Right renal pelvis (tissue), 4 donors: ENCODE measurements at places on chromosomes 2 and 18. TPM values are rescaled to one million over a fixed set of nuclear protein-coding genes. Genes with fewer than 3 reads are reported as not detected.

ERMN gene
- 0.18 TPM for polyA plus RNA-seq

CTAGE1 gene
- not detected for polyA plus RNA-seq

CNRIP1 gene
- 26.9 TPM for polyA plus RNA-seq

DNA sequence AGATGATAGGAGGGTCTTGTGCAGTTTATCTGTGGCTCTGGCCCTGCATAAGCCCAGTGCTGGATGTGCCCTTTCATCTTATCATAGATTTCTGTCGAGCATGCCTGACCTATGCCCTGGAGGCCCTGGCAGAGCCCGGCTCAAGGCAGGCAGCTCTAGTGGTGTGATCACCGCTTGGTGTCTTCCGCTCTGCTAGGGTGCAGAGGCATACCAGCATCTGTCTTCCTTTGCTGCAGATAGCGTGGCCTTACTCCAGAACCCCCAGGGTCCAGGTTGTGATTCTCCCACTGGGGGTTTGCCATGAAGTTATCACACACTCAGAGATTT, 13.7 kb upstream of the TRAF3IP1 start:
- no peak for DNase-seq

- no peak for DNase-seq
Observed at GRCh38 chr2:53877556-53877955, 17.8 kb upstream of the GPR75 start.

- no peak for DNase-seq
Observed at GRCh38 chr2:149422337-149422990, 92.1 kb downstream of the LYPD6 start.

- DNase-seq: no peak
Observed at GRCh38 chr2:42842466-42842865, 50.1 kb upstream of the HAAO start.

DNA sequence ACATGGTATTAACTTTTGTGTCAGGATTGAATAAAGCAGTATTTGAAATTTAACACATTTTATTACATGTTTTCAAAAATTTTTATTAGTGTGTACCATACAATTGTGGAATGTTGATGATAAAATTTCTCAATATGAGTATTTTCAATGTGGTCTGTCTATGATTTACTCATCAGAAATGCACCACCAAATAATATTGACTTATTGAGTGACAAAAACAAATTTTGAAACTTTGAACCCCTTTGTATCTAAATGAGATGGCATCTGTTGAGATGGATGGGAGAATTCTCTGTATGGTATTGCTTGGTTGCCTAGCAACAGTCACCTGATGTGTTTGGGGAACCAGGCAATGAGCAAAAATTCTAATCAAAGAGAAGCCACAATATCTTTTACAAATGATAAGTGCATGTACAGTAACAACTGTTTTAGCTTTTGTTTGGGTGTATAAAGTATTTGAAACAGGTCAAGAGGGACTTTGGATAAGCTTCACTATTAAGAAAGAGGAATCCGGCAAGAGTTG, 400.1 kb downstream of the CCDC85A start:
- DNase-seq: no peak

DNA sequence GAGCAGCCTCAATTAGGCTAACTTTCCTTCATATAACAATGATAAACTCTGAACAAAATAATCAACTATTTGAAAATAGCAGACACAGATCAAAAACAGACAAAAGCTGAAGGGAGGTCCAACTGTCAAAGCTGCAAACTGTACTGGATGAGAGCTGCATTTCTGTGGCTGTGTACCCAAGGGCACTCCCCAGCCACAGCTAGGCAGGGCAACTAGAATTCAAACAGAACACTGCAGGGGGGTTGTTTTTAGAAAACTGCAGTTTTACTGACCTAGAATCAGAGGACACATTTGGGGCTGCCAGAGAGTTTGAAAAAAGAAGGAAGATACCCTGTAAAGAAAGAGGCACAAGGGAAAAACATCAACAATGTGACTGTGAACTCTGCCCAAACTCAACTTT, 56.8 kb downstream of the SMAD2 start:
- DNase-seq: no peak

DNA sequence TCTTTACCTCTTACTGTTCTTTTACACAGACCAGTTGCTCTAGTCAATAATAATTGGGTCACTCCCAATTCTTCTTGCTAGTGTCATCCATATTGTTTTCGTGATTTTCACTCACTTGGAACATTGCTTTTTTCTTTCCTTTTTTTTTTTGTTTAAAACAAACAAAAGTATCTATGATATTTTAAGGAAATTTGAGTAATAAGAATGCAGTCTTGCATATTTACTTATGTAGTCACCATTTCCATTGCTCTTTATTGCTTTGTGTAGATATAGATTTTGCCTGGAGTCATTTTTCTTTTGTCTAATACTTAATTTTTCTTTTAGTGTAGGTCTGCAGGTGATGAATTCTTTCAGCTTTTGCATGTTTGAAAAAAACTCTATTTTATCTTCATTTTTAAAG, 71.9 kb downstream of the WDR7 start:
- DNase-seq: no peak

- no peak for DNase-seq
Observed at GRCh38 chr2:174076040-174076439, 110.9 kb upstream of the SP3 start.

GRCh38 chr2:37665604-37666362, 5.7 kb downstream of the CDC42EP3 start:
- DNase-seq: no peak

GRCh38 chr18:52311331-52311730, 28.7 kb upstream of the DCC start:
- DNase-seq: no peak

DNA sequence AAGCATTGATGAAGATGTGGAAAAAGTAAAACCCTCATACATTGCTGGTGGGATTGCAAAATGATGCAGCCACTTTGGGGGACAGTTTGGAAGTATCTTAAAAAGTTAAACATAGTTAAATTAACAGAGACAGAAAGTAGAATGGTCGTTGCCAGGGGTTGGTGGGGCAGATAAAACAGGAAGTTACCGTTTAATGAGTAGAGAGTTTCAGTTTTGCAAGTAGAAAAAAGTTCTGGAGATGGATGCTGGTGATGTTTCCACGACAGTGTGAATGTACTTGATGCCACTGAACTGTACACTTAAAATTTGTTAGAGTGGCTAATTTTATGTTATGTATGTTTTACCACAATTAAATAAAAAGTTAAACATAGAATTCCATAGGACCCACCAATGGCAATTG, 44.5 kb upstream of the EGR4 start:
- no peak for DNase-seq

- no peak for DNase-seq
Observed at GRCh38 chr18:65753520-65753919, 2.7 kb downstream of the CDH7 start.

DNA sequence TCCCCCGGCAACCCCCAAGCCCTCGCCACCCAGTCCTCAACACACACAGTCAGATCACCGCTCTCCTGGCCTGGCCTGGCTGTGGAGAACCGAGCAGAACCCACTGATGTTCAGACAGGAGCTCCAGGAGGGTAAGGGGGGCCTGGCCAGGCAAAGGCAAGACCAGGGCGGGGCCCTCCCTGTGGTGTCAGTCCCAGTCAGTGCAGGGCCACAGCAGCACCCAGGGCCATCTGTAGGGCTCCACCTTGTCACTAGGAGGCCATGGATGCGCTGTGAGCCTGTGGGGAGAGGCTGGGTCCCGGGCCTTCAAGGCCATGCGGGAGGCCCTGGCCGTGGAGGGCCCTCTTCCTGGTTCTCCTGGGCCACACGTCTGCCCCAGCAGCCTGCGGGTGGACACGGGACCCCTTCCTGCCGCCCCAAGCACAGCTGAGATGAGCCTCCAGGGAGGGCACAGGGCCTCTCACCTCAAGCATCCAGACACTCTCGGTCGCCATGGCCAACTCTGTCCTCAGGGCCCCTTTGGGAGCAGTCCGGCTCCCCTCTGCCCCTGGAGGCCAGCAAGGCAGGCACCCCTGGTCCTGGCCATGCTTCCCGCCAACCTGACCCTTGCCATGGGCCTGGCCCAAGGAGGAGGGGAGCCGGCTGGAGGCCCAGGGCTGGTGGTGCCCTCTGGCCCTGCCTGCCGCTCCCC, 2.0 kb downstream of the ANO7 start:
- DNase-seq: no peak

DNA sequence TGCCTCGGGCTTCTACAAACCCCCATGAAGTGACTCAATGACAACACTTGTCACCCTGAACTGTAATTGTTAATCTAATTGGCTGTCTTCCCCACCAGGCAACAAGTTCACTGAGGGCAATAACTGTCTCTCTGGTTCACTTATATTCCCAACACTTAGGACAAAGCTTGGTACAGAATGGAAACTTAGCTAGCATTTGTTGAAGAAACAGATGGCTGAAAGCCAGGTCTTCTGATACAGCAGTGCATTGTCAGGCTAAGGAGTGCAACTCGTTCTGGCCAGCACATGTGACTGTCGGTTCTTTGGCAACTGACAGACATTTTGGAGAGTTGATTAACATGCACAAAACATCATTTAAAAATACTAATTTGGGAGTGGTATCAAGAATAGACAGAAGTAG, 14.6 kb upstream of the DNAJC27 start:
- DNase-seq: no peak

GRCh38 chr2:146934921-146935320, 909.9 kb upstream of the ACVR2A start:
- no peak for DNase-seq

DNA sequence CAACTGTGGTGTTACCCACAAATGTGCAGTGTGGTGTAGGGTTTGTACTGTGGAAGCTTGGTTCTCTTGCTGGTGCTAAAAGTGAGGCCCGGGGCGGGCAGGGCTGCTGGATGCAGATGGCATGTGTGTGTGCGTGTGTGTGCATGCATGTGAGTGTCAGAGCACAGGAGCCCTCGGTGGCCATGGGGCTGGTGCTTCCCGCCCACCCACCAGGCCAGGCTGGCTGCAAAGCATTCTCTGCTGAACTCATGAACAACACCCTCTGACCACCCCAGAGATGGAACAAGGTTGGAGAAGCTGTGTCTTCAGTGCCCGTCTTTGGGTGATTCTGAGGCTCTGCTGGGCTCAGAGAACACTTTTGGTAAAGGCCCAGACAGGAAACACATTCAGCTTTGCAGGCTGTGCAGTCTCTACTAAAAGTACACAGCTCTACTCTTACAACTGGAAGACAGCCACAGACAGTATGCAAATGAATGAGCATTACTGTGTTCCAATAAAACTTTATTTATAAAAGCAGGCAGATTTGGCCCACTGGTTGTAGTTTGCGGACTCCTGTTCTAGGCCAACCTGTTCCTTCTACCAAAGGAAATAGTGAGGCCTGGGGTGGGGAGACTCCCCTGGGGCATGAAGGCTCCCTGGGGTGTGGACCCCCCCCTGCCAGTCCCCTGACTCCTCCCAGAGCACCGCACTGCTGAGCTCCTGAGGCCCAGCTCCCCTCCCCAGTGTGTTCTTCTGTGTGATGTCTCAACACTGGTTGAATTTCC, 225.3 kb upstream of the HDAC4 start:
- no peak for DNase-seq
